ENCODE measurements at places on chromosomes 2 and 18.
A peak's percentile ranks its signal among the peaks of the same experiment; 100 is the strongest.

DNA sequence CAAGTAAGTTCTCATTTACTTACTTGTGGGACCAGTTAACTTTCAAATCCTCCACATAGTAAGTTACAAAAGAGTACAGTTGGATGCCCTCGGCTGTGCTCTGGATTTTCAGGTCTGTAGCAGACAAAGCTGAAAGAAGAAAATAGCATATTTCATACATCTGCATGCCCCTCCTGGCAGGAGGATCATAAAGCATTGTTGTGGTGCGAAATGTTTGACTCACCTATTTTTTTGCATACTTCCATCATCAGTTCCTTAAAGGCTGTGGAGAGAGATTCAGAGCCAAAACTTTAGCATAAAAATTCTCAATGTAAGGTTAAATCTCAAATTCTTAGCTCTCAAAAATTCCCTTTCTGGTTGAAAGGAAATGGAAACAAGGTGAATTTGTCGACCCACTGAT is 70.8 kb upstream of the LPIN2 start:
- no peak for DNase-seq

DNA sequence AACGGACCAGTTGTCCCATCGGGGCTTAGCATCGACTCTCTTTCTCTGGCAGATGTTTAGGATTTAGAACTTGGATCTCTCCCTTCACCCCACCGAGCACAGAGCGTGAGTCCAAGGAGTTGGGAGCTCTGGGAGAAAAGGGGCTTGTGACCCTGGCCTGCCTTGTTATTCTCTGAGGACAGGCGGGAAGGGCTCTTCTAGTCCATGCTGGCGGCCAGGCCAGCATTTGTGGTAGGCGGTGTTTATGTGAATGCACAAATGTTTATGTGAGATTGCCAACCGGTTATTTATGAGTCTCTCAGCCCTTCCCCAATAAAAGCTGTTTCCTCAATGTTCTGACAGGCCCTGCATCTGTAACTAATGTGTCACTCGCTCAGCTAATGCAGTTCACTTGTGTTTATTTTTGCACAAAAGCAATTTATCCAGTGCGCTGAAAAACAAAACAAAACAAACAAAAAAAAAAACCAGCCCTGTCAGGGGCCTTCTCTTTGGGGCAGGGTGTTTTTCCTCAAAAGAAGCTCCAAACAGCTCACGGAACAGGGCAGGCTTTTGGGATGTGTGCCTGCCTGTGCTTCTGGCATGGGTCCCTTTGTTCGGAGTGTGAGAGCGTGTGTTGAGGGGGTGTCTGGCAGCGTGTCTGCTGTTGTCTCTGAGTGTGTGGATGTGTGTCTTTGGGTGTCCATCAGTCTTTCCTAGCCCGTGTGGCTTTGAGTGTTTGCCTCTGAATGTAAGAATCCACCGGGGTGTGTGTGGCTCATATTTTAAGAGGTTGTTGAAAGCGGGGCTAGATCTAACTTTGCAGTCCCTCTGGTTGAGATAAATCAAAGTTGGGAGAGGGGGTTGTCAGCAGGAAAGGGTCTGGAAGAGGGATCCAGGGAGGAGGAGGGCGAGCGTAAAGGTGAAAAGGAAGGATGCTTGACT is 52.8 kb upstream of the HAAO start:
- DNase-seq = no peak

DNA sequence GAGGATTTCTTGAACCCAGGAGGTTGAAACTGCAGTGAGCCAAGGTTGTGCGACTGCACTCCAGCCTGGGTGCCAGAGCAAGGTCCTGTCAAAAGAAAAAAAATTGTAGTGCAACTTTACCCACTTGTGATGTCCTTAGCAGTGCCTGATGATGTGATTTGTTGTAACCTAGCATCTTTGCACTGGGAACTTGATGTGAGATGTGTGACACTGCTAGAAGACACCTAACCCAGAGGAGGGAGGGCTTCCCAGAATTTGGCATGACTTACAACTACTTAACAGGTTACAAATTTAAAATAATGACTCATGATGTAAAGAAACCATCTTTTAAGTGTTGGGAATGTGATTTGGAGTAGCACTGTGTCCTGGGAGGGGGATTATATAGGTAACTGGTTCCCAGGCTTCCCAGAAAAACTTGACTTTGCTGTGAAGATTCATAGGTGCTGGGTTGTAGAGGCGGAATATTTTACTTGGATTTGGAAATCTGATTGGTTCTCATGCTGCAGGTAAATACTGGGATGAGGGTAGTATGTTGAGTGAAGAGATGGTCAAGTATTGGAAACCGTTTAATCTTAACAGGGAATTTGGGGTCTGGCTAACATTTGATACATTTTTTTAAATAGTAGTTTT is 3.7 kb downstream of the EEF1B2 start:
- DNase-seq = no peak

- no peak for DNase-seq
Measured at GRCh38 chr2:231204146-231204545, 5.7 kb downstream of the ARMC9 start.

GRCh38 chr2:221276033-221276432 is 296.1 kb downstream of the EPHA4 start:
- no peak for DNase-seq

DNA sequence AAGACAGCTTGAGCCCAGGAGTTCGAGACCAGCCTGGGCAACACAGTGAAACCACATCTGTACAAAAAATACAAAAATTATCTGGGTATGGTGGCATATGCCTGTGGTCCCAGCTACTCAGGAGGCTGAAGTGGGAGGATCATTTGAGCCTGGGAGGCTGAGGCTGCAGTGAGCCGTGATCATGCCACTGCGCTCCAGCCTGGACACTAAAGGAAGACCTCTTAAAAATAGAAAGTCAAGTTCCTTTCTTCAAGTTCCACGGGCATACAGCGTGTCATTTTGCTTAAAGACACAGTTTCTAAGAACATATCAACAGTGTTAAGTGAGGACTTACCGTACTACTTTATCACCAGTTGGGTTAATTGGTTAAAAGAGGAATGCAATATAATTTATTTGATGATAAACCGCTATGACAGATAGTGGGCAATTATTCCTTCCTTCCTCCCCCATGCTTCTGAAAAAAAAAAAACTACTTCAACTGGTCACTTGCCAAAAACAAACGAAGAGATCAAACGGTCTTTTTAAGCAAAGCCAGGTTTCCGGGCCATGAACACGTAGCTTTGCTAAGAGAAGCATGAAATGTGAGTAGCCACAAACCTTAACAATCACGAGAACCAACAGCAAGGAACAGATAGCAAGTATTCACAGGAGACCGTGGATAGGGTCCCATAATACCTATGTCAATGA is 21.4 kb downstream of the AP1S3 start:
- no peak for DNase-seq

DNA sequence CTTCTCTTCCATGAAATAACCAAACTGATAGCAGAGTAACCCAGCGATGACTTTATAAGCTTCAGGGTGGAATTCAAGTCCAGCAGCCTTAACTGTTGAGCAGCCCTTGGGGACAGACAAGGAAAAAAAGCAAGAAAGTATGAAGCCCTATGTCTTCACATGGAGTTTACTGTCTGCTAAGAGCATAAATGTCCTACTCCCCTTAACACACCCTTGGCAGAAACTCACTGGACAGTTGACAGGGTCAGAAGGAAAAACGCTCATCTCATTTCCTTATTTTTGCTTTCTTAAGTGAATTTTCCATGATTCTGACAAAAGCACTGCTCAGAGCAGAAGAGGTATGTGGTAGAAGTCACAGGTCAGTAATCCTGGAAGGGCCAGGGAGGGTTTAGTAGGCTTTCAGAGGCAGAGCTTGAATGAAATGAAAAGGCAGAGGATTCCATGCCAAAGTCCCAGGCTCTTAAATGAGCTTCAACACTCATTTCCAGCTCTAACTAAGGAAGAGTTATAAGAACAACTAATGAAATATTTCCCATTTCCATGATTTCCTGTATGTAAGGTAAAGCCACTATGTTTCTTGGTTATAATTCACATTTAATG is 683.3 kb upstream of the KLHL29 start:
- DNase-seq = no peak

GRCh38 chr2:133040170-133040569 is 370.2 kb upstream of the LYPD1 start:
- DNase-seq = no peak

- DNase-seq = no peak
Measured at GRCh38 chr2:232537499-232537898, 2.0 kb upstream of the CHRNG start.

- DNase-seq = no peak
Measured at GRCh38 chr2:43024515-43025011, 201.8 kb downstream of the ZFP36L2 start.

DNA sequence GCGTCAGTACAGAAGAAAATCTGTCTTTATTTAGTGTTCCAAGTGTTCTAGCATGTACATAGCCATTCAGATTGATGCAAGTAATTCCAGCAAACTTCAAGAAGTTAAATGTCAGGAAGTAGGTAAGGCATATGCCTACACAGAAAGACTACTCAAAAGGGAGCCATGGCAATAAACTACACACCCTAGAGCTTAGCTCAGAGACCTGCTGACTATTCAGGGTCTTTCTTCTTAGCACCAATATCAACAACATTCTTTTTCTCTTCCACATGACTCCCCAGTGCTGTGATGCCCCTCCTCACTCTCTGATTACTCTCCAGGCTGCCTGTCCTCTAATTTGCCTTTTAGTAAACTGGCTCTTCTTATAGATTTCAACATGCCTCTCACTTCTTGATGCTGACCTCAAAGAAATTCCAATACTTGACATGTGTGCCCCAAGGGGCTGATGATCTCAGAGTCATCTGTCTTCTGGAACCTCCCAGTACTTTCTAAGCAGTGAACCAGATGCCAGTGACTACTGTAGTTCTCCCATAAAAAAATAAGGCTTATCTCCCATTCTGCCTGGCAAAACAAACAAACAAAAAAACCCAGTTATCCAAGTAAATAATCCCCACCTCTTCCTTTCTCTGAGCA is 909.2 kb upstream of the FANCL start:
- DNase-seq = no peak

GRCh38 chr2:232377841-232378734 is 463 bp upstream of the ALPP start:
- no peak for DNase-seq

DNA sequence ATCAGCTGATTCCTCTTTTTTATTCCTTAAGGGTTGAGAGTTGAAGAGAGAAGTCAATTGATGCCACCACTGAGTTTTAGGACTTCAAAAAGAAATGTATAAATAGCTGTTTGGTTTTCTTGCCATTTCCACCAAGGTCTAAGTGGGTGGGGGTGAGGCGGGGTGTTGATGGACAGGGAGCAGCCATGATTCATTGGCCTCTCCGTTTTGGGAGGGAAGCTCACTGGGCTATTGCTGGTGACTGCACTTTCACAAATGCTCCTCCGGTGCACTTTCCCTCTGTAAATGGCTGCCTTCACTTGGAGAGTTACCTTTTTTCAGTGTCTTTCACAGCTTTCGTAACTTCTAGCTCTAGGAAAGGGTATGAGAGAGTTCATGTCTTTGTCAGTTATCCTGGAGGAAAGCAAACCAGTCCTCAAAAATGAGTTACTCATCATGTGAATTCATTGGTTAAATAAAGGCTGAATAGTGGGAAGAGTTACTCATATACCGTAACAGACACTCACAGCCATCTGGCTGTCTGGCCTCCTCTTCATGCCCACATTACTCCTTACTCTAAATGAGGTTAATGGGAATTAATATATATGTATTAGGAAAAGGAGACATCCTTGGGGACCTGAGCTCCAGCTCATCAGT is 17.4 kb upstream of the CTAGE1 start:
- DNase-seq = no peak

GRCh38 chr2:180943275-180943674 is 37.1 kb upstream of the UBE2E3 start:
- DNase-seq = no peak

- no peak for DNase-seq
Measured at GRCh38 chr18:32371384-32371783, 99.3 kb downstream of the GAREM1 start.

- DNase-seq = no peak
Measured at GRCh38 chr2:144183727-144184126, 336.2 kb downstream of the ZEB2 start.

DNA sequence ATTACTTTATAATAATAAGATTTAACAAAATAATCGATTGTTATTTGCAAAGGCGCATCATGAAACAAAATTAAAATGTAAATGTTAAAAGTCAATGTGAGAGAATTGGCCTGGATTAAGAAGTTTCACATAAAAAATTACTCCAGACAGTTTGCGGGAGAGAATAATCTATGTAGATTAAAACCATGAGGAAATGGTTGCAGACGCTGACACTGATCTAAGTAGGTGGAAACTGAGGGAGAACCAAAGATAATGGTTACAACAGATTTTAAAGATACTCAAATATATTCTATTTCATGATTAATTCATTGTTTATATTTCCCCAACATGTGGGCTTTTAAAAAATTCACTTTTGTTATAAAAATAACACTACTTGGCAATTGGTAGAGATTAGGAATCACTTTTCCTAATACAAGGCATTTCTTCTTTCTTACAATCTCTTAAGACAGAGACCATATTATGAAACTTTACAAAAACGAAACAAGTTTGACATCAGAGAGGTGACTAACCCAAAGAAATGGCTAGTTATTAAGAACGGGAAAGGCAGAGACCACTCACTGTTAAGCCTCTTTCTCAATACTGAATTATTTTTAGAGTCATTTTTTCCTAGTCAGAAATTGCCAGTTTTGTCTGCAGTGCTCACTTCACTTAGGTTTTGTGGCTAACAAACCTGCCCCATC is 1.6 kb downstream of the KANSL1L start:
- no peak for DNase-seq

- DNase-seq = no peak
Measured at GRCh38 chr2:224997802-224998201, 44.5 kb downstream of the DOCK10 start.

GRCh38 chr2:158214431-158214830 is 112.8 kb downstream of the UPP2 start:
- no peak for DNase-seq

DNA sequence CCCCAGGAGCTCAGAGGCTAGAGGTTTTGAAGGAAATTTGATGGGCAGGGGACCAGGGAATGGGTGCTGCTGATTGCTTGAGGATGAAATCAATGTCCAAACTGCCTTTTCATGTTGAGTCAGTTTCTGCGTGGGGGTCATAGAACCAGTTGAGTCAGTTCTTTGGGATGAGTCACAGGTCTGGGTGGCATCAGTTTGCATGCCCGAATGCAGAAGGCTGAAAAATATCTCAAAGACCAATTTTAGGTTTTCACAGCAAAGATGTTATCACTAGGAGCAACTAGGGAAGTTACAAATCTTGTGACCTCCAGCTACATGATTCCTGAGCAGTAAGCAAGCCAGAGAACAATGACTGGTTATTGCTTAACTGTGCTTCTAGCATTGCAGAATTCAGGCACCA is 1135.1 kb upstream of the CRIM1 start:
- no peak for DNase-seq

GRCh38 chr18:74745633-74746403 is 148.1 kb downstream of the ZNF407 start:
- no peak for DNase-seq

- peak; percentile 22 for DNase-seq
Measured at GRCh38 chr2:119174216-119174992, 15.9 kb upstream of the C1QL2 start.
